ENCODE measurements at places on chromosomes 12 and 14.

- no peak for DNase-seq
These were observed 50.6 kb downstream of the DRAM1 start for GRCh38 chr12:101927999-101928398.

- DNase-seq = no peak
These were observed 30.6 kb downstream of the LRCOL1 start for GRCh38 chr12:132579744-132580143.

DNA sequence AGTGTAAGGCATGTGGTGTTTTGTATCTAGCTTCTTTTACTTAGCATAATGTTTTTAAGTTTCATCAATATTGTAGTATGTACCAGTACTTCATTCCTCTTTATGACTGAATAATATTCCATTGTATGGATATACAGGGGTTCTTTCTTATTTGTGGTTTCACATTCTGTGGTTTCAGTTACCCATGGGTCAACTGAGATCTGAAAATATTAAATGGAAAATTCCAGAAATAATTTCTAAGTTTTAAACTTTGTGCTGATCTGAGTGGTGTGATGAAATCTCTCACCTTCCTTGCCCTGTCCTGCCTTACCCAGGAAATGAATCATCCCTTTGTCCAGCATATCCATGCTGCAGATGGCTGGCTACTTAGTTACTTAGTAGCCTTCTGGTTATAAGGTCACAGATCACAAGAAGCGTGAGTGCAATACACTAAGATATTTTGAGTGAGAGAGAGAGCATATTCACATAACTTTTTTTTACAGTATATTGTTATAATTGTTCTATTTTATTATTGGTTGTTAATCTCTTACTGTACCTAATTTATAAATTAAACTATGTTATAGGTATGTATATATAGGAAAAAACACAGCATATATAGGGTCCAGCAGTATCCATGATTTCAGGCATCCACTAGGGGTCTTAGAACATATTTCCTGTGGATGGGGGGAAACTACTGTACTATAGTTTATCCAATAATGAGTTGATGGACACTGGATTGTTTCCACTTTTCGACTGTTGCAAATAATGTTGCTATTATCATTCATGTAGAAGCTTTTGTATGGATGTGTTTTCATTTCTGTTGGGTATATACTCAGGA, 59.6 kb upstream of the LRTM2 start:
- DNase-seq = no peak

GRCh38 chr12:11962860-11963259, 107.9 kb upstream of the BCL2L14 start:
- no peak for DNase-seq

- DNase-seq = no peak
These were observed 21.1 kb downstream of the FKBP3 start for GRCh38 chr14:45112896-45113781.

- DNase-seq = no peak
These were observed 40.6 kb downstream of the SPRING1 start for GRCh38 chr12:116697305-116697704.
